ENCODE measurements at places on chromosomes 4 and X.

- DNase-seq: no peak
Observed at GRCh38 chrX:42515939-42516338, 262.0 kb downstream of the PPP1R2C start.

DNA sequence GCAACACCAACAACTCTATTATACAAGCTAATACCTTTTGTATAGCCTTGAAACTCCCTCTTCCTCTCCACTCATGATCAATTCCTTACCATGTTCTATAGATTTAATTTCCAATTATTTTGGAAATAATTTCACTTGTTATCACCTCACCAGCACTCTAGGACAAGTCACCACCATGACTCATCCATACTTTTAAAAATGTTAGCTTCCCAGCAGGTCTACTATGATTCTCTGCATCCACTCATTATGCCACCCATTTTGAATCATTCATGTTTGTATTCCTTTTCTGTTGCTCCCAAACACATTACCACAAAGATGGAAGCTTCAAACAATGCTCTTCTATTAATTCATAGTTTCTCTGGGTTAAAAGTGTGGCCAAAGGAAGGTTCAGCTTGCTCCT is 469.6 kb downstream of the PDGFC start:
- DNase-seq: no peak

GRCh38 chr4:82747686-82748575 is 50.7 kb downstream of the SCD5 start:
- DNase-seq: no peak

GRCh38 chrX:10548688-10549087 is 71.7 kb downstream of the MID1 start:
- DNase-seq: no peak

DNA sequence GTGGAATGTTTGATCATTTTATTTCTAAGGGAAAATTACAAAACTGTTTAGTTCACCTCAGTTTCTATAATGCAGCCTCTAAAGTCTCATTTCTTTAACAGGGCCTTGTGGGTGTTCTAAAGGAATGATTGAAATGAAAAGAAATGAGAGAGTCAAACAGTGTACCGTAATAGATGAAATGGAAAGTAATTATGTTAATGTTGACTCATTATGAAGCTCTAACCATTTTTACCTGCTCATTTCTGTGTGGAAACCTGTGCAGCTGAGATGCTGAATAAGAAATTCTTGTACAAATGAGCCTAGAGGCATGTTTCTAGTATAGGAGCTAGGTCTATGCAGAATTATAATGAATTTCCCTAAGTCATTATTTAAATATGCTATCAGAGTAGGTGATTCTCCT is 45.2 kb upstream of the RPA4 start:
- DNase-seq: no peak

DNA sequence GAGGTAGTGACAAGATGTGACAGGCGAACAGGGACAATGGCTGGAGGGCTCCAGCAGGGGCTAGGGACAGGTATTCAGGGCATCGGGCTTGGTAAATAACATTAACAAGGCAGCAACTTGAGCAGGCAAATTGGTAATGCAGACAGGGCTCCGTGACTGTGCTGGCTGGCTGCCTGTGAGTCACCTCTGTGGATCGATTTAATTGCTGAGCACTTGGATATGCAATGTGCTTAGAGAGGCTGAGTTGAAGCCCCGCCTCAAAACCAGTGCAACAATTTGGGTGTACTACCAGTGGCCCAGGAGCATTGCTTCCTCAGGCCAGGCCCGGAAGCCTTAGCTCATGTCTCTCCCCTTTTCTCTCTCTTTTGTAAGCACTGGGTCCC is 19.5 kb downstream of the CNGA2 start:
- DNase-seq: no peak

GRCh38 chr4:77185686-77186085 is 28.7 kb downstream of the CCNG2 start:
- DNase-seq: no peak

GRCh38 chr4:4852591-4853362 is 6.7 kb upstream of the MSX1 start:
- no peak for DNase-seq

DNA sequence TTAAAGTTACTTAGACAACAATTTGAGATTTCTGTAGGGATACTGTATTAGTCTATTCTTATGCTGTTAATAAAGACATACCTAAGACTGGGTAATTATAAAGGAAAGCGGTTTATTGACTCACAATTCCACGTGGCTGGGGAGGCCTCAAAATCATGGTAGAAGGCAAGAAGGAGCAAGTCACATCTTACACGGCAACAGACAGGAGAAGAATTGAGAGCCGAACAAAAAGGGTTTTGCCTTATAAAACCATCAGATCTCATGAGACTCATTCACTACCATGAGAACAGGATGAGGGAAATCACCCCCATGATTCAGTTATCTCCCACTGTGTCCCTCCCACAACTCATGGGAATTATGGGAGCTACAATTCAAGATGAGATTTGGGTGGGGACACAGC is 11.0 kb downstream of the PTTG2 start:
- no peak for DNase-seq

- DNase-seq: no peak
Observed at GRCh38 chrX:29834311-29834710, 381.1 kb upstream of the MAGEB2 start.

- DNase-seq: no peak
Observed at GRCh38 chr4:55012363-55013230, 112.8 kb downstream of the KDR start.
